ENCODE measurements at places on chromosomes 3 and 15.

GRCh38 chr15:51620641-51621040 is 1.9 kb downstream of the DMXL2 start:
- no peak for DNase-seq

GRCh38 chr3:194738254-194739093 is 52.8 kb downstream of the FAM43A start:
- peak; percentile 42 for DNase-seq

- no peak for DNase-seq
Observed at GRCh38 chr3:2153053-2153452, 54.4 kb downstream of the CNTN4 start.

DNA sequence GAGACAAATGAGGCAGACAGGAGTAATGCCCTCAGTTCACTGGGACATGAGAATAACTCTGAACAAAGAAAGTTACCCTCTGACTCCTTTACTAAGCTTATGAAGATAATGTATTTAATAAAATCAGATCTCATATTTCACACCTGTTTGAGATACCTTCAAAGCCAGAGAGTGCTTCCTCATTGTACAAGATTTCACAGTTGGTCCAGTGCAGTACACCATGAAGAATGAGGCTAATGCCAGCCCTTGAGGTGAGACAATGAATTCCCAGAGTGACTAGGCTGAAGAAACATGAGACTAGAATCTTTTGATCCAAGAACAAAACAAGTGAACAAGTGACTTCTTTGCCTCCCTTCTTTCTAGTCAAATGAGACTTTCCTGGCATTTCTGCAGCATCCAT is 1133.8 kb downstream of the TUSC7 start:
- no peak for DNase-seq

- no peak for DNase-seq
Observed at GRCh38 chr3:122502139-122502538, 12.6 kb downstream of the KPNA1 start.

- DNase-seq: no peak
Observed at GRCh38 chr3:129412542-129413198, 15.8 kb downstream of the EFCAB12 start.

GRCh38 chr3:17602126-17602525 is 140.3 kb downstream of the TBC1D5 start:
- no peak for DNase-seq

DNA sequence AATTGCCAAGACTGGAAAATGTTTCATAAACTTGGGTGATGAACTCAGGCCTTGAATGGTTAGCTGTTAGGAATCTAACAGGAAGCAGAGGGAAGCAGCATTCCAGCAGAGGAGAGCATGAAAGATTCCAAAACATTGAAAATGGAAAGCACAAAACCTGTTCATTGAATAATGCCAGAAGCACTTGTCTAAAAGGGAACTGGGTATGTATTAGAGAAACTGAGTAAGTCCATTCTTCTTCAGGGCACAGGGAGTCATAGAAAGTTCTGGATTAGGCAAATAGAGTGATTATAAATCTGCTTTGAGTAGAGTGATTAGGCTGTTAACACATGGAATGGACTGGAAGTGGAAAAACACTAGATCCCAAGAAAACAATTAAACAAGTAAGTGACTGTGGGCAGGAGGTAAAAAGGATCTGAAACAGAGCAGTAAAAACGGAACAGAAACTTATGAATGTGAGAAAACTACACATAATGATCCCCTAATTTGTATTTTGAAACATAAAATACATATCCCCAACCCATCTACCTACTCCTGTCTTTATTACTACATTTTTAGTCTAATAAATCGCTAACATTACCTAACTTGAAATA is 343.4 kb downstream of the TBC1D5 start:
- DNase-seq: no peak

- no peak for DNase-seq
Observed at GRCh38 chr15:49387471-49387870, 35.6 kb upstream of the FGF7 start.

DNA sequence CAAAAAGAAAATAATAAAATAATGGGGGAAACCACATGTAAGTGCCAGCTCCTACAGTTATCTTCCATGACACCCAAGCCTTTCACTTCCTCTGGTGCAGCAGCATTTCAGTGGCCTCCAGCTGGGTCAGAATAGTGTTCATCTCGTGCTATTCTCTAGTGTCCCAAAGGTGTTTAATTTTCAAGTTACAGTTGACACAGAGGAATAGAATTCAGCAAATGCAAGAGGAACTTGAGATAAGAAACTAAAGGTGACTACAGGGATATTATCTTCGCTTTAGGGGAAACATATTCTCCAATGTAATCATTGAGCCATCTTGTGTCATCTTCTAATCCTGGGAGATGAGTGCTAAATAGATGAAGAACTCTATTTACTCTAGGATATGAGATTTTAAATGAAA is 212.8 kb downstream of the EPHA3 start:
- DNase-seq: no peak

DNA sequence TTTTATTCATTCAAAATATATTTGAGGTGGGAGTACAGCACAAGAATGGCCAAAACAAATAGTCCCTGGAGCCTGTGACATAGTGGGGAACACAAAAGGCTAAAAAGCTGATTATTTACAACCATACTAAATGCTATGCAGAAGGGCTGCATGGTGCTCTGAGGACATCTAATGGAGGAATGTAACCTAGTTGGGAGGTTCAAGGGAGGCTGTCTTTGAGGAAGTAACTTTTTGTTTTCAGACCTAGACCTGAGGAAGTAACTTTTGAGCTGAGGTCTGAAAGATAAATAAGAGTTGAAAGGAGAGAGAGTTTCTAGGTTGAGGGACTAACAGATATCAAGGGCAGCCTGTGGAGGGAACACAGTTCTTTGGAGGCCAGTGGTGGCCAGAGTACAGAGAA is 34.8 kb upstream of the RASA2 start:
- DNase-seq: peak; percentile 58

DNA sequence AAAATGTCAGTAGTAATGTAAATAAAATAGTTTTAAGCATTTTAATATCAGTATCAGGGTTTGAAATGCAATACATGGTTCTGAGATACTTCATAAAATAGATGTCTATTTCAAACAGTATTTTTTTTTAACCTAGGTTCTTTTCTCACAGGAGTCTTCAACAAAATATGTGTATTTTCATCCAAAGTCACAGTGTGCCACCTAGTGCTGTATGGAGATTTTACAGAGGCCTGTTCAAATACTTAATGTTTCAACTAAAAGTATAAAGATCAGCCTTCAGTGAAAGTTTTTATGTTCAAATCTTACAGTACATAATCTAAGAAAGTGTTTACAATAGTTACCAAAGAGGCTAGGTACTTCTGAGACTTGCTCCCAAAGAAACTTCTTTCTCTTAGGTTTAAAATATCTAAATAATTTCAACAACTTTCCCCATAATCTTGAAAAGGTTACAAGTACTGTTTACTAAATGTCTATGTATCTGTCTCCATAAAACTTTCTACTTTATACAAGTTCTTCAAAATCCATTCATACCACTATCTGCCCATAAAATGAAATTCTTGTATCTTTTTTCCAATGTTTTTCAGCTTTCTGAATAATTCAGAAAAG is 38.3 kb downstream of the SCAPER start:
- DNase-seq: peak; percentile 21

DNA sequence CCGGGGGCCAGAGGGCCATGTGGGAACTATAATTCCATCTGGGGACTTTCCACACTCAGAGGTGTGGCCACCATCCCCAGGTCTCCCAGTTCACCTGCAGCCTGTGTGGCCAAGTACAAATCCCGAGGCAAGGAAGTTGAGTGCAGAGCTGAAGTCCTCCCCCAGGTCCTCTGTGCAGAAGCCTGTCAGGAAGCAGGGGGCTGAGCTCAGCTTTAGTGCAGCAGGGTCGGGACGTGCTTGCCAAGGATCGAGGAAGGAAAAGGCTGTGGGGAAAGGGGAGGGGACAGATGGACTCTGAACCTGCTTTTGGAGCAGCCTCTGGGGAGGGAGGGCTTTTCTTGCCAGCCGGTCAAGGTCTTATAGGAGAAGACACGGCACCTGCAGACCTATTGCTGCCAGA is 67.7 kb downstream of the CHRNA7 start:
- no peak for DNase-seq

GRCh38 chr3:152658977-152659720 is 175.8 kb upstream of the P2RY1 start:
- DNase-seq: no peak

DNA sequence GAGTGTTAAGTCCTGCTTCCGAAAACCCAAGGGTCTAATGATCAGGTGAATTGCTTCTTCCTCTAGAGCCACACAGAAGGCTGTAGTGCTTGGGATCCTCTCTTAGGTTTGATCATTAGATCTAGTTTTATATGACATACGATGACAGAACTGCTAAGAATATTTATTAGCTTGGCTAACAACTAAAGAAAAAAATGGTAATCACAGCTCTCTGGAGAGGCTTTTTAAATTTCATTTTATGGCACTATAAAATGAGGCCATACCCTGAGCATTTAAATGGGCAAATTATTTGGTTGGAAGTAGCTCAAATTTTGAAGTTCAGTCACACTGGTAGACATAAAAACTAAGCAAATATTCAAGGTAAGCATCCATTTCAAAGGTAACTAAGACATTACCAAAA is 482.5 kb upstream of the WNT5A start:
- DNase-seq: no peak

DNA sequence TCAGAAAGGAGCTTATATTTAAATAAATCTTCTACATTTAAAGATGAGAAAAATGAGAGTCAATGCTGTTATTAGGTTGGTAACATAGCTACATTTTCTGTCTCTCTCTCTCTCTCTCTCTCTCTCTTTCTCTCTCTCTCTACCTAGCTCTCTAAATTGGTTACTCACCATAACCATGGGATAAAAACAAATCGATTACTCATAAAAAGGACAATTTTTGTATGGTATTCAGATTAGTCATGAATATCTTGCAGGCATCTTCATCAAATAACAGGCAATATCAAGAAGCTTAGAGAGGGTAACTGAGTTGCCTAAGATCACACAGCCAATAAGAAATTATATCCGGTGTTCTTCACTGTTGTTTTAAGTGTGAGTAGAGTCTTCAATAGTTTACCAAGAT is 81.8 kb upstream of the ALCAM start:
- no peak for DNase-seq

GRCh38 chr3:42421818-42422796 is 11.7 kb upstream of the LYZL4 start:
- DNase-seq: no peak

DNA sequence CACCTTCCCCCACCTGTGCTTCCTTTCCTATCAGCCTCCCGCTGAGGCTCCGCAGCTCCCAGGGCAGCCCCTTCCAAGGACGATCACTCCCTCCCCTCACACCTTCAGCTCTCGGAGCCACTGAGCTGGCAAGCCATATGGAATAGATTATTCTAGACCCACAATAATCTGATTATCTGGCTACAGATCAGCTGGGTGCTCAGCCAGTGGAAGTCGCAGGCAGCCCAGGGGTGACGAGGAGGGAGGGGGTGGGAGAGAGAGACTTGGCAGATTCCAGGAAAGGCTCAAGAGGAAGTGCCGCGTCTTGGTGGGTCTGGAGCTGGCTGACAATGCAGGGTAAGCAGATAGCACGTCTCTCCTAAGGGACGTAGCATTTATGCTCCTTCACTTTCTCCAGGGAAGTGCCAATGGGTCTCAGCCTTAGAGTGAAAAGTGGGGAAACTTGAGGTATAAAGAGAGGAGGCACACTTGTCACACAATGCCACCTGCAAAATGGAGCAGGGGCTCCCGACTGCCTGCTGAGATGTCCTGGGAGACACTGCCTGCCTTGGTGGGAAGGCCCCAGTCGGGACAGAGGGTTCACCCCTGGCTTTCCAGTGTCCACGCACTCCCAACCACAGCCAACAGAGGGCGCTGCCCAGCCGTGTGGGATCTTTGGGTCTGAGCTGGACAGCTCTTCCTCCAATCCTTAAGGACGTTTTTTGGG is 9.4 kb upstream of the MESP1 start:
- DNase-seq: peak; percentile 51

DNA sequence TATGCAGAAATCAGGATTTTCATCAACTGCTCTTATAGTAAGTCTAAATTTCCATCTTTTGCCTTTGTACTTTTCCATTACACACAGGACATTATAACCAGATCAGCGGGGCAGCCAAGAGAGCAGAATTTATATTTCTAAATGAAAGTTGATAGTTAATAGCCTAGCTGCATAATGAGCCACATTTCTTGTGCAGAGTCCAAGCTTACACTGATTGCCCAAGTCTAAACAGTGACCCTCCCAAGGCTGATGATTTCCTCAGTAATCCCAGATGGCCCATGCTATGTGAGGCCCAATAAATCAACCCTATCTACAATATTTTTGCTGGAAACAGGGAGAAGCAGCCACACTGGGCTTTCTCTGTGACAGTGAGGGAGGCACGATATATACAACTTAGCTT is 475.8 kb upstream of the KCNMB2 start:
- DNase-seq: no peak

DNA sequence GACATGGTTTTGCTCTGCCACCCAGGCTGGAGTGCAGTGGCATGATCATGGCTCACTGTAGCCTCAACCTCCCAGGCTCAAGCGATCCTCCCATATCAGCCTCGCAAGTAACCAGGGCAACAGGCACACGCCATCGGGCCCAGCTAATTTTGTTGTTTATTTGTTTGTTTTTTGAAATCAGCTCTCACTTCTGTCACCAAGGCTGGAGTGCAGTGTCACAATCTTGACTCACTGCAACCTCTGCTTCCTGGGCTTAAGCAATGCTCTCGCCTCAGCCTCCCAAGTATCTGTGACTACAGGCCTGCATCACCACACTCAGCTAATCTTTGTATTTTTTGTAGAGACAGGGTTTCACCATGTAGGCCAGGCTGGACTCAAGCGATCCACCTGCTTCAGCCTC is 26.3 kb upstream of the PLCH1 start:
- DNase-seq: no peak

DNA sequence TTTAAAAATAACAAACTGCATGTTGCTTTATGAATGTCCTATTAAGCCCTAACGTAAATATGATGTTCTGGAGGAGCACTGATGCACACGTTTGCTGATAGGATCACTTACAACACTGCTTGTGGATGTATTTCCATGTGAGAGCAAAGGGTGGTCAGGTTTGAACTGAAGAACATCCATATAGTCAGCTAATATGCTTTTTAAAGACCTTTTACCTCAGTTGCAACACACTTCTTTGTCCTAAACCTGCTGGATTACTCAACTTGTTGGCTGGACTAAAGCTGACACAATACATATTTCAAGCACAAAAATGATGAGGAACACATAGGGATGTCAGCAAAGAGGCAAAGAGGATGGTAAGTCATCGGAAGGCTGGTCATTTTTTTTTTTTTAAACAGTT is 186.6 kb downstream of the TIGIT start:
- DNase-seq: no peak

Measured in SW480 (cell line).